ENCODE measurements at places on chromosomes 13 and 19.

DNA sequence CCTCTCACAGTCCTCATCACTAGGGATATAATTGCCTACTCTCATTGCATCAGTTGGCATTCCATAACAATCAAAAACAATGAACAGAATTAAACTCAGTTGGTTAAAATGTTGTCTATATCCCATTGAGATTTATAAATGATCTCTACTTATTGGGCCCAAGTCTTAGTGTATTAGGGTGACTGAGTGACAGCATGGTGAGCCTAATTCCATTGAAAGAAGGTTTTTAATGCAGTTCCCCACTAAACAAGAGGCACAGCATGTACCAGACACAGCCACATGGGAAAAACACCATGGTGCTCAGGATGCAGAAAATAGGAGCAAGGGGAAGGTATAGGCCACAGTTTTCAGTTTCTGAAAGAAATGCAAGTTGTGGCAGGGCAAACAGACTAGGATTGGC lies 208.4 kb downstream of the RFC3 start:
- no peak for DNase-seq

DNA sequence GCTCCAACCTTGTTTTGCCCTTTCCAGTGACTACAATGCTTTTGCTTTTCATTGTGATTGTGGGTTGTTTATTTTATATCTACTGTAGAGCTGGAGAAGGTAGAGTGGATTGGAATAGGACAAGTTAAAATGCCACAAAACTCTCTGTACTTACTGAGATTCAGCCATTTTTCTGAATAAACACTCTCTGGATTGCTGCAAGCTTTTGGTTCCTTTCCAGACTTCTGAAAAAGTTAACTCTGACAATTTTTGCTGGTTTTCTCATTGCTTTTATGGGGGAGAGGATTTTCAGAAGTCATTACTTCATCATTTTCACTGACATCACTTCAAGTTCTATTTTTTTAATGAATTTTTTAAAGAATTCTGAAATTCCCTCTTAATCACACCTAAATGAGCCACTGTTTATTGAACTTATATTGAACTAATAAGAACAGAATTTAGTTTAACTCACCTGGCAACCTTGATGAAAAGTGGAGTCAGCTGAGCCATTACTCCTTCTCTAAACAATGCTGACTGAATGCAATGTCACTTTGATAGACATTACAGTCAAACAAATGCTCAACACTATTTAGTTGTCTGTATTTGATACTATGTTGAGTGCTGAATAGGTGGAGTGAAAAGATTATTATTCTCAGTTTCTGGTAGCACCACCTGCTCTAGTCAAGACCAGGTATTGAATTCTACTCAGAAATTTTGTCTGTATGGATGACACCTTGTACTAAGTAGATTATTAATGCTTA lies 303.5 kb downstream of the DLEU7 start:
- no peak for DNase-seq

GRCh38 chr19:50008532-50008931 lies 16.6 kb downstream of the VRK3 start:
- peak; percentile 50 for DNase-seq

DNA sequence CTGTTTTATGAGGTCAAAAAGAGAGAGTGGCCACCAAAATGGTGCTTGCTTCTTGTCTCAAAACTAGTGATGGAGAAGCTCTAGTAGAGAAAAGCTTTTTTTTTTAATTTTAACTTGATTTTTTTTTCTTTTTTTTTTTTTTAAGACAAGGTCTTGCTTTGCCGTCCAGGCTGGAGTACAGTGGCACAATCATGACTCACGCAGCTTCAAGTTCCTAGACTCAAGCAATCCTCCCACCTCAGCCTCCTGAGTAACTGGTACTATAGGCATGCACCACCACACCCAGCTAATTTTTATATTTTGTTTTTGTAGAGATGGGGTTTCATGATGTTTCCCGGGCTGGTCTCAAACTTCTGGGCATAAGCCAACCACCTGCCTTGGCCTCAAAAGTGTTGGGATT lies 279.0 kb downstream of the TBC1D4 start:
- no peak for DNase-seq

- DNase-seq: no peak
Observed at GRCh38 chr19:16566702-16567101, 5.5 kb downstream of the SLC35E1 start.

DNA sequence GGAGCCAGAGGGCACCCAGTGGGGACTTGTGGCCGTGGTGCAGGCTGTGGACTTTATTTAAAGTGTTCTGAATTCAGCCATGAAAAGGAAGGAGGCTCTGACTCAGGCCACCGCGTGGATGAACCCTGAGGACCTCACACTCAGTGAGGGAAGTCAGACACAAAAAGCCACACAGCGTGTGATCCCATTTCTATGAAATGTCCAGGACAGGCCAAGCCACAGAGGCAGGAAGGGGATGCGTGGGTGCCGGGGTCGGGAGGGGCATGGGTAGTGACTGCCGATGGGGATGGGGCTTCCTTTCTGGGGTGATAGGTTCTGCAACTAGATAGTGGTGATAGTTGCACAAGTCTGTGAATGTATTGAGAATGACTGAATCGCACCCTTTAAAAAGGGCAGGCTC lies 8.7 kb upstream of the ZBTB7A start:
- no peak for DNase-seq

GRCh38 chr19:41030651-41031050 lies 39.6 kb downstream of the CYP2B6 start:
- DNase-seq: no peak

- DNase-seq: peak; percentile 94
Observed at GRCh38 chr19:1566392-1567115, 1.6 kb downstream of the MEX3D start.

DNA sequence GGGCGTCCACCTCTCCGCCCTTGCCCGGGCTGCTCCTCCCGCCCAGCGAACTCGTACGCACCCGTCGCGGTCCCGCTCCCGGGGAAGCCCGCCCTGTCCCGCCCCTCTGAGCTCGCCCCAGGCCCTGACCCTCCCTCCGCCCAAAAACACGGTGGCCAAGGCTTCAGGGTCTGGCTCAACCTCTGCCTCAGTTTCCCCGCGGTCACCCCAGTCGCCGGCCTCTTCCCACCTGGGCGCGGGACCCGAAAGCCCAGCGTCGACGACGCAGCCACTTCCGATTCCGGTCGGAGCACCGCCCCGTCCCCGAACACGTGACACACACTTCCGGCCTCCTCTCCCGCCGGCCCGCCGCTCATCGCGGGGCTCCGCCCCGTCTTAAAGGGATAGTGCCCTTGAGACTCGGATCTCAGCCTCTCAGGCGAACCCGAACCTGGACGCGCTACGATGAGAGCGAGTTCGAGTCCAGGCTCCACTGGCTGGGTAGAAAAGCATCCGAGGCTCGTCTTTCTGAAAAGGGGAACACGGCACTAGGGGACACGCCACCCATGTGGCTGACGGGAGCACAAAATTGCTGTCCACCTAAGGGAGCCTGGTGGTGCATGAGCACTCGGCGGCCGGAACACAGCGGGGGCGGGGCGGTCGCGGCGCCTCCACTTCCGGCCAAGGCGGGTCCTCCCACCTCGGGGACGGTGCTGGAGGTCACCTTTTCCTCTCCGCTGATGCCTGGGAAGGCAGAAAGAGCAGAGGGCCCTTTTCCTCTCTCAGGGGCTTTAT lies at the start of gene C19orf25:
Gene C19orf25, minus strand, starts transcription at position 282 of the 774 bp plus-strand sequence. CDS start 312 bp downstream, outside the sequence.
- DNase-seq: peak; percentile 98

- no peak for DNase-seq
Observed at GRCh38 chr13:113814435-113814821, 49.4 kb downstream of the GAS6 start.

- no peak for DNase-seq
Observed at GRCh38 chr13:67803118-67803517, 573.0 kb upstream of the PCDH9 start.

GRCh38 chr13:61144301-61144700 lies 271.3 kb downstream of the PCDH20 start:
- no peak for DNase-seq

DNA sequence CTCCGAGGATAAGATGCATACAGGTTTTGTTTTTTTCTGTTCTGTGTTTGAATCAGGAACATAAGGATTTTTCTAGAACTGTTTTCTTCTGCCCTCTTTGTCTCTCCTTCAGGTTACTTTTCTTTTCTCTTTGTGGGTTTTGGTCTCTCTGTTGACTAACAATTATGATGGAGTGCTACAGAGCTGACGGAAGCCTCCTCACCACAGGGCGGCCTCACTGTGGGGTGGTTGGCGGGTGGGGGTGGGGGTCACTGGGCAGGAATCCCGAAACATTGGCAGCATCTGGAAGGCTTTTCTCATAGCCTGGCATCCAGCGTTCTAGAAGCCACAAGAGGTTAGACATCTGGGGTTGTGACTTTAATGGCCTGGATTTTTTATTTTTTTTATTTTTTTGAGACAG lies 12.0 kb upstream of the MATK start:
- no peak for DNase-seq

DNA sequence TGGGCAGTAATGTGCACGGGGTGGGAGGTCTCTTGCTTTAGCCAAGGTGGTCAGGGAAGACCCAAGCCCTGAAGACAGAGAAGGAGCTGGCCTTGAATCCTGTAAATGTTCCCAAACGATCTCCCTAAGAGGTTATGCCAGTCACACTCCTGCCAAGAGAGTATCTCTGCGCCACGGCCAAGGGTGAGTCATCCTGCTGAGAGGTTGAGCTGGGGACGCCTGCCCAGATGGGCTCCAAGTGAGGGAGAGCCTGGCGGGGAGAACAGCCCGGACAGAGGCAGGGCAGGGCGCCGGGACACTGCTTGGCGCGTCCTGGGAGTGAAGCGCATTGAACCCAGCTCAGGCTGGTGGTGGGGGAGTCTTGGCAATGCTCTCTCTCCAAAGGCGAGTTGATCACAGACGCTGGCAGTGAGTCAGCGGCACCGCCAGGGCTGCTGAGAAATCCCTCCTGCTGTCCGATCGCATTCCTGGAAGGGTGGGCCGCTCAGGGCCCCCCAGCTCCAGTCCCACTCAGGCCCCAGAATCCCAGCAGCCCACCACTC lies 16.4 kb downstream of the SULT2B1 start:
- DNase-seq: peak; percentile 26

DNA sequence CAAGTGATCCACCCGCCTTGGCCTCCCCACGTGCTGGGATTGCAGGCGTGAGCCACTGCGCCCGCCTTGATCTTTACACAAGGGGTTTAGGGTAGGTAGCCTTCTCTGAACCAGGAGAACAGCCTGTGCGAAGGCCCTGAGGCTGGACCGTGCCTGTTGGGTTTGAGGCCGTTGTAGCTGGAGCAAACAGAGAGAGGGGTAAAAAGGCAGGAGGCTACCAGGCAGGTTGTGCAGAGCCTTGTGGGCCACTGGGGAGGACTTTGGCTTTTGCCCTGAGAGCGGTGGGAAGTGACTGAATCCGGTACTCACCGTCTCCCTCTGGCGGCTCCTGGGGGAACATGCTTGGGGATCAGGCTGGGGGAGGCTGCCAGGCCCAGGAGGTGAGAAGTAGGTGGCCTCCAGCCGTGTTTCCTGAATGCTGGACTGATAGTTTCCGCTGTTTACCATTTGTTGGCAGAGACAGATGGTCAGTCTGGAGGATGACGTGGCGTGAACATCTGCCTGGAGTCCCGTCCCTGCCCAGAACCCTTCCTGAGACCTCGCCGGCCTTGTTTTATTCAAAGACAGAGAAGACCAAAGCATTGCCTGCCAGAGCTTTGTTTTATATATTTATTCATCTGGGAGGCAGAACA lies 24.6 kb downstream of the SPC24 start:
- DNase-seq: peak; percentile 75

DNA sequence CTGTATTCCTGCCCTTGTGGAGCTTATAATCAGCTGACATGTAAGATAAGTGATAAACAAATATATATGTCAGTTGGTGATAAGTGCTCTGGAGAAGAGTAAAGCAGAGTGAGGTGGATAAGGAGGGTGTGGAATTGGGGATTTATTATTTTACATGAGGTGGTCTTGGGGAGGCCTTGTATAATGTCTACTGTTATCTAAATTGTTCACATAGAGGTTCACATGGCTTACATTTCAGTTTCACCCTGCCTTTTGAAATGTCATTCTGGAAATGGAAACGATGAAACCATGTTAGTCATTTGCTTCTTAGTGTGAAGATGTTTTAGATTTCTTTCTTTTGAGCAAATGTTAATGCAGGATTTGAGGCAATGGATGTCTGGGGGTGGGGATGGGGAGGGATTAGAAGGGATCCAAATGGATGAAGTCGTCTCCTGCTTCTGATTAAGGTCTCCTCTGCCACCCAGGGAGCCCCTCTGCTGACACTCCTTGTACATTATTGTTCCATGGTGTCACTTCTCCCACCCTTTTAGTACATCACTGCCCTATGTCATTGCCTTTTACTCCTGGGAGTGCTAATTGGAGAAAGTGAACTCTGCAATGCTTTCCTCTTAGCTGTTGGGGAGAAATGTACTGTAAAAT lies 14.0 kb downstream of the B3GLCT start:
- no peak for DNase-seq

GRCh38 chr13:27510082-27510481 lies 59.7 kb upstream of the MTIF3 start:
- DNase-seq: no peak

GRCh38 chr13:34044660-34045080 lies 226.7 kb downstream of the RFC3 start:
- DNase-seq: no peak

- DNase-seq: peak; percentile 66
Observed at GRCh38 chr19:2887391-2887914, 13.3 kb upstream of the ZNF57 start.

DNA sequence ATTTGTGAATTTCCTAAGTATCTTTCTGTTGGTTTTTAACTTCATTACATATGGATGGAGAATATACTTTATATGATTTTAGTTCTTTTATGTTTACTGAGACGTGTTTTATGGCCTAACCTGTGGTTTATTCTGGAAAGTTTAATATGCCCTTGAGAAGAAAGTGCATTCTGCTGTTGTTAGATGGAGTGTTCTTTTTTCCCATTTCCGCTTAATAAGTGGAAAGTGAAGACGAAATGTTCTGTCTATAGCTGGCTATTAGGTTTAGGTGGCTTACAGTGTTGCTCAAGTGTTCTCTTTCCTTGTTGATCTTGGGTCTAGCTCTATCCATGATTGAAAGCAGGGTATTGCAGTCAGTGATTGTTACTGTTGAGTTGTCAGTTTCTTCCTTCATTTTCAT lies 17.2 kb upstream of the TIMM50 start:
- no peak for DNase-seq

DNA sequence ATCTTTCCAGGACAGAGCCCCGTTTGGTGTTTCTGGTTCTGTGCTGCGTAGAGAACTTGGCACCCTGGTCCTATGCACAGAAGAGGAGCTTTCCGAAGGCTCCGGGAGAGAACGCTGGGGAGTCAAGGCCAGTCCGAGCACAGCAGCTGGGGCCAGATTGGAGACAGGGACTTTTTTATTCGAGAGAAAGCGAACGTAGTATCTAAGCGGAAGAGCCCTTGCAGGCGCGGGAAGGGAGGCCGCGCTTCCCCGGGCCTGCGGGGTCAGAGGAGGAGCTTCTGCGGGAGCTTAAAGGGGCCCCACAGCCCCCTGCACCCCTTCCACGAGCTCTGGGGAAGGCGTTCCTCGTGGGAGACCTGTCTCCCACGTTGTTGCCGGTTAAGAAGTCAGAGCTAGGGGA lies 48.6 kb upstream of the ARHGEF7 start:
- DNase-seq: no peak

GRCh38 chr13:44147648-44148047 lies 226.0 kb upstream of the SERP2 start:
- no peak for DNase-seq
